Psoas muscle (tissue), 8 donors: ENCODE measurements at places on chromosomes 11 and 22. TPM values are rescaled to one million over a fixed set of nuclear protein-coding genes. Genes with fewer than 3 reads are reported as not detected.

DNA sequence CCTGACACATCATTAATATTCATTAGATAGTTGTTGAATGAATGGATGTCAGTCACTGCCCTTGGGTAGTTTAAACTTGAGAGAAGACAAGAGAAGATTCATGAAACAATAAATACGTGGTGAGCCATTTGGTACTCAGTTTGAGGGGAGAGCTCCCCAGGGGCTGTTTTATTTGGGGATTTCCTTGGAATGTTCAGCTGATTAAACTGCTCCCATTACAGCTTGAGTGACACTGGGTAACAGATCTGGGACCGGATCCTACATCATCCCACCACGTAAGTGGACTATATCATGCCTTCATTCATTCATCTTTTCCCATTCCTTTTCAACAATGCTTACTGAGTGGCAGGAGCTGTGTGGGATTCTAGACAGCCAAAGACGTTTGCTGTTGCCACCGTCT lies 162.0 kb downstream of the FAT3 start:
- DNase-seq, result no peak

DNA sequence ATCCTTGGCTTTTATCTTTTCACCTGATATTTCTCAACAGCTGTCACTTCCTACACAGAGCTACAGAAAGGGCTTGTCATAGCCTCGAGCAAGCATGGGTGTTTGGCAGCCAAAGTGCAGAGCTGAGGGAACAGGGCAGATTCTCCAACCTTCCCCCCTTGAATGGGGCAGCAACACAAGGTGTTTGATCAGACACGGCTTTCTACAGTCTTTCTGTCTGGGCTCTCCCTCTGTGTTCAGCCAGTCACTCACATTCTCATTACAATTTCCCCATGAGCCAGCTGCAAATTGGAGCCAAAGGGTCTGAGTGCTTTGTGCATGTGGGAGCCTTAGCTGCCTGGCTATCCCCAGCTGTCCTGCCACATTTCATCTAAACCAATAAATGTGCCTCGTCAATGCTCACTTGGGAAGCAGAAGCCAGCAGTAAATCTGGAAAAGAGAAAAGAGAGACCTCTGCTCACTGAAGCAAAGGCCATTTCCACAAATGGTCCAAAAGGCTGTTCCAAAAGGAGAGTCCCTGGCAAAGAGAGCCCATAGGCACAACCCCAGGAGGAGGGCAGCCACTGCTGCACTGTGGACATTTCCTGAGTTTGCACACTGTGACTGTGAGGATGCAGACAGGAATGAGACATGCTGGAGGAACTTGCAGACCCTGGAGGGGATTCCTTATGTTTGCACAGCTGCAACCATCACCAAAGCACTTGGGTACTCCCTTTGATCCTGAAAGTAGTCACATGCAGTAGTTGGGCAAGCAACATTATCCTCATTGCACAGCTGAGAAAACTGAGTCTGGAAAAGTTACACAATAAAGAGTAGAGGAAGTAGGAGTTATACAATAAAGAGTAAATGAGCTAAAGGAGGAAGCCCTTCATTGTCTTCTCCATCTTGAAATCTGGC lies 186.8 kb downstream of the FAM181B start:
- DNase-seq, result no peak

DNA sequence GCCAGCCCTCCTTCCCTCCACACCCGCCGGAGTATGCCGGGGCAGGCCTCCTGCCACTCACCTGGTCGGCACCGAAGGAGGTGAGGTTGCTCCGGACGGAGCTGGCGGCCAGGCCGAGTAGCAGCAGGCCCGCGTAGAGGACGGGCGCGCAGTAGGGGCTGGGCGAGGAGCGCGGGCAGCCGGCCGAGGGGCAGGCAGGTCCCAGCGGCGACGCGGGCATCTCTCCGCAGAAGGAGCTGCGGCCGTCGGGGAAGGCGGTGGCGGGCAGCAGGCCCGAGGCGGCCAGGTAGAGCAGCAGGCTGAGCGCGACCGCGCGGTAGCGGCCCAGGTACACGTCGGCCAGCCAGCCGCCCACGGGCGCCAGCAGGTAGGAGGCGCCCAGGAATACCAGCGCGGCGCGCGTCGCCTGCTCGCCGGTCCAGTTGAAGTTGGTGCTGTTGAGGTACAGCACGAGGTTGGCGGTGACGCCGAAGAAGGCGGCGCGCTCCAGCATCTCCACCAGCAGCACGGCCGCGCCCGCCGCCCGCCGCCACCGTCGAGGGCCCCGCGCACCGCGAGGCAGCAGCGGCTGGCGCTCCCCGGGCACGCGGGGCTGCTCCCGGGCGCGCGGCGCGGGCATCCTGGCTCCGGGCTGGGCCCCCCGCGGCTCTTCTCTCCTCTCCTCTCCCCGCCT lies 907 bp downstream of the SLC15A3 start:
- DNase-seq, result no peak

The IL18BP gene
- 4.4 TPM for total RNA-seq
